CD4-positive, alpha-beta T cell treated with Interleukin-15 for 1 hour (primary cell): ENCODE measurements at places on chromosomes 2 and 18.

DNA sequence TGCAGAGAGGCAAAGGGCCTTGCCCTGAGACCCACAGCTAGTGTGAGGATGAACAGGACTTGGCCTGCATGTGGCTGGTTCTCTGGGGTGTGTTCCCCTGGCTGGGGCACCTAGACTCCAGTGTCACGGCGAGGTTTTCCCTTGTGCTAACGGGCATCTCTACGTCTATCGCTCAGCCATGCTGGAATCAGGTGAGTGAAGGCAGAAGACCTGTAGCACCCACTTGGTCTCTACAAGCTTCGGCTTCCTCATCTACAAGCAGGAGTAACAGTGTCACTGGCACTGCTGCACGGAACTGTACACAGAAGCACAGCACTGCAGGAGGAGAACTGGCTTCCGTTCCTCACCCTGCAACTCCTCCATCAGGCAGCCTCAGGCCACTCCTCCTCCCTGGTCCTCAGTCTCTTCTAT, 30.6 kb downstream of the HS1BP3 start:
- DNase-seq, result peak; percentile 9

DNA sequence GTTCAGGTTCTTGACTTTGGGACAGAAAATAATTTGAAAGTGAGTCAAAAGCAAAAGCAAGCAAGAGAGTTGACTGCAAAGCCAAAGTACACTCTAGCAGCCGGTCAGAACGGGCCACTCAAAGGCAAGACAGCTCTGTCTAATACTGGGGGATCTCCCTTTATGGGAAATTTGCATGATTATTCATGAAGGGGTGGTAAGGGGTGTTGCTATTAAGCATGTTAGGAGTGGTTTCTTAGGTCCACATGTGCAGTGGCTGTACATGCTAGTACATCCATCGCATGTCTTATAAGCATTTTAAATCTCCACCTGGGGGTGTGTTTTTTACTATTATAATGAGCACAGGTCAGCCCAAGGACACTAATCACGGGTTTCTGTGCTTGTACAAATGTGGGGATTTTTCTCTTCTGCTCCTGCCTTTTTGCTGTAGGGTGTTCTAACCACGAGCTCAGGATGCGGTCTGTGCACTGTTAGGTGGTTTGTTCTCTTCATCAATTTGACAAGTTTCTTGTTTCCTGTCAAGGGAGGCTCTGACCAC, 60.2 kb upstream of the SPP2 start:
- peak; percentile 60 for DNase-seq

GRCh38 chr2:176553685-176554100, 284.5 kb downstream of the MTX2 start:
- no peak for DNase-seq

GRCh38 chr2:232363784-232364615, 14.6 kb upstream of the ALPP start:
- DNase-seq, result no peak

DNA sequence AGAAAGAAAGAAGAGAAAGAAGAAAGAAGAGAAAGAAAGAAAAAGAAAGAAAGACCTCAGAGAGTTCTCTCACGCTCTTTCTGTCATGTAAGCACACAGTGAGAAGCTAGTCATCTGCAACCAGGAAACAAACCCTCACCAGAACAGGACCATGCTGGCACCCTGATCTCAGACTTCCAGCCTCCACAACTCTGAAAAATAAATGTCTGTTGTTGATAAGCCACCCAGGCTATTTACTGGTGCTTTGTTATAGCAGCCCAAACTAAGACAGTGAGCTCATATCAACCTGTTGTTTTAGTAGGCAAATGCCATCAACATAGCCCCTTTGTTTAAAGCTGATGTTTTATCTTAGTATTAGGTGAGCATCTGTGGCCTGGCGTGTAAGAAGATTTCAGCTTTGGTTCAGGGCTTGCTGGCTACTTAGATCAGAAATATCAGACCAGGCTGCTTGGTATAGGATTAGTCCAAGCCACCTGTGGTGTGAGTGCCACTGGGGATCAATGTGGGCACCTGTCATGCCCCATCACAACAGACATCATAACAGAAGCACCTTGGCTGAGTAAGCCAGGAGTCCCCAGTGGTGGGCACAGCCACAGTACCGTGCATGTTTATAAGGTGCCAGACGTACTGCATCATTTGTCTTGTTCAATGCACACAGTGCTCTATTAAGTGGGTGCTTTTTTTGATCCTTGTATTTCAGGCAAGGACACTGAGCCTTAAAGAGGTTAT, 94.4 kb downstream of the LBH start:
- DNase-seq, result no peak
